ENCODE measurements at places on chromosomes 12 and 14.

DNA sequence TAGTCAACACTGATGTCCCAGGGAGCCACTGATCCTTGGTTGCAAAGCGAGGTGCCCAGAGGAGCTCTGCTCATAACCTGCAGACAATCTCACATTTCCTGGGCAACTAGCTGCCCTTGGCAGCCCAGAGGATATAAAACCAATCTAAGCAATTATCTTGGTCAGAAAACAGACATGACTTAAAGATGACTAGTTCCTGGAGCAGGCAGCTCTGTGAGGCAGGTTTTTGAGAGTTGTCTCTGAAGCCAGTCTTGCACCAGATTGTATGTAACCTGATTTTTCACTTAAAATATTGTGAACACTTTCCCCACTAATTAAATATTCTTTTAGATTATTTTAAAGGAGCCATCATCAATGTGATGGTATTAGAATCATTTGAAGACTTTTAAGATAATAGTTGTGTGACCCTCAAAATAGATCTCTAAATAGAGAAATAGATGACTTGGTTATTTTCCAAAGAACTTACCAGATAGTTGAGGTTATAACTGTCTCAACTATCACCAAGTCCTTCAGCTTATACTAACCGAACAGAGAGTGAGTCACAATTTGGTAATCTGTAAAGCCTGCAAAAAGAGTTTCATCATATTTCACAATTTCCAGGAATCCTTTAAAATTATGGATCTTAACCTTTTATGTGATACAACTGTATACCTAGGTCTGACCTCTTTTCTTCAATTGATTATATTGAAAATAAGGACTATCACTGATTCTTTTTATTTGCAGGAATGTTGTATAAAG lies 75.9 kb downstream of the LIN7A start:
- DNase-seq: no peak

DNA sequence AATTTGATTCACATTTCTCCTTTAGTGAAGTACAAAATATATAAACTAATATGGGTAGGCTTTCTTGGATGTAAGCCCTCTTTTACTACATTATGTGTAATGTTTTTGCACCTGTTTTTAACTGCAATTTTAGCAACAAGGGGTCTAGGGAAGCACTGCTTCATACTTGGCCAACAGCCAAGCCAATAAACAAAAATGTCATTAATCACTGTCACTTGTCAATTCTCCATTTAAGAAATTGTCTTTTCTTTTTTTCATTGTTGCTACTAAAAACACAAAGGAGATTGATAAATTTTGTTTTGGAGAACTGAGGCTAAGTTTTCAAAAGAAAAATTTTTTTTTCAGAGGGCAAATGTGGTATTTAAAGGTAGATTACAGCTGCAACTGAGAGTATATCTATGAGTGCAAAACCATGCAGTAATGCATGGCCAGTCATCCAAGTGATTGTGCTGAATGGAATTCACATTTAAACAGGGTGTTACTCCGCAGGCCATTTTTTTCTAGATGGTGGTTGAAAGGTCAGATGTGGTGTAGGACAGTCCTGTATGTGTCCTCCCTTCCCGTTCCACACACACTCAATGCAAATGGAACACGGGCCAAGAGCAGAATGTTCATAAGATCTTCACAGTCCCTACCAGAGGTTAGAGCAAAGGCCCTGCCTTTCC lies 503.0 kb upstream of the LMO3 start:
- no peak for DNase-seq

- DNase-seq: no peak
Observed at GRCh38 chr12:25434515-25434914, 118.6 kb downstream of the LMNTD1 start.

DNA sequence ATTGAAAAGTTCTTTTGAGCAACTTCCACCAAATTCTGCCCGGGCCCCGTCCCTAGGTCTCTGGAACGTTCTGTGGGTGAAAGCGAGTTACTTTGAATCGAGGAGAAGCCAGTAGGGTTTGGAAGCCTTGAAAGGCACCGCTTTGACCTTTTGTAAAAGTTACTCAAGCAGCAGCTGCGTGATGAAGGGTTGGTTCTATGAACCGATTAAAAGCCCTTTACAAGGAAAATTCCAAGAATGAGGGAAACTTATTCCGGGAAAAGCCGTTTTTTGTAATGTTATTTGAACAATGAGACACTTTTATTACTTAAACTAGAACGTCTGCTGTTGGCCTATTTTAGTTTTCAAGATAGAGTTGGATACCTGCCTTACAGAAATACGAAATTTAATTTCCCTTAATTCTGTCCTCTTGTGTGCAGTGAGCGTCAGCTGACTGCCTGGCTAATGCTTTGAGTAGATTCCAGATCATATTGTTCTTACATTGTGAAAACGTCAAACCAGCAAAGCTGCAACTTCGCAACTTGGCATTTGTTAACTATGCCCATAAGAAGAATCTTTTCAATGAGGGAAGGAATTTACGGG lies 906 bp downstream of the LARP4 start:
- no peak for DNase-seq

- no peak for DNase-seq
Observed at GRCh38 chr14:56855891-56856461, 45.7 kb upstream of the OTX2 start.

- no peak for DNase-seq
Observed at GRCh38 chr12:22312336-22312735, 22.2 kb downstream of the ST8SIA1 start.

DNA sequence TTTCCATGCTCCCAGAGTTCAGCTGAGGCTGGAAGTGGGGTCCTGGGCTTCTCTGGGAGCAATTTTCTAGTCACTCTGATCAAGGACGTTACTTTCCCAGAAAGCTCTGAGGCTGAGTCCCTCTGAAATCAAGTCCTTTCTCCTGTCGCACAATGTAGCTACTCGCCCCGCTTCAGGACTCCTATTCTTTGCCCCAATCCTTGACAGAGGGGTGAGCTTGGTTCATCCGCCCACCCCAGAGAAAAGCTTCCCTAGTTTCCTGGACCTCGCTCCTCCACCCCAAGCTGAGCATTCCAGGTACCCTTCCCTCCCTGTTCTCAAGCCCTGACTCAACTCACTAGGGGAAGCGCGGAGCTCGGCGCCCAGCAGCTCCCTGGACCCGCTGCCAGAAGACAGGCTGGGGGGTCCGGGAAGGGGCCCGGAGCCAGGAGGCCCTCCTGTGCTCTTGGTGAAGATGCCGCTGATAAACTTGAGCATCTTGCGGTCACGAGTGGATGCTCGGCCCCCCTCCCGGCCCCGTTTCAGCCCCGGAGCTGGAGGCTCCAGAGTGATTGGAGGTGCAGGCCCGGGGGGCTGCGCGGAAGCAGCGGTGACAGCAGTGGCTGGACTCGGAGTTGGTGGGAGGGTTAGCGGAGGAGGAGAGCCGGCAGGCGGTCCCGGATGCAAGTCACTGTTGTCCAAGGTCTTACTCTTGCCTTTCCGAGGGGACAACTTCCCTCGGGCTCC lies 1.6 kb downstream of the AGAP2 start:
- DNase-seq: no peak

GRCh38 chr12:123049398-123050240 lies 69.1 kb downstream of the ARL6IP4 start:
- no peak for DNase-seq

DNA sequence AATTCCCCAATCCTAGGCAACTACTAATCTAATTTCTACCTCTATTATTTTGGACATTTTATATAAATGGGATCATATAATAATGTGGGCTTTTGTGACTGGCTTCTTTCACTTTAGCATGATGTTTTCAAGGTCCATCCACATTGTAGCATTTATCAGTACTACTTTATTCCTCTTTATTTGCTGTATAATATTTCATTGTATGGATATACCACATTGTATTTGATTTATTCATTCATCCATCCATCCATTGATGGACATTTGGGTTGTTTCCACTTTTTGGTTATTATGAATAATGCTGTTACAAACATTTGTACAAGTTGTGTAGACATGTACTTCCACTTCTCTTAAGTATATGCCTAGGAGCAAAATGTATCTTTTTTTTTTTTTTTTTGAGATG lies 17.3 kb downstream of the BTBD7 start:
- DNase-seq: no peak
